ENCODE measurements at places on chromosomes 3 and 15.
A peak's percentile ranks its signal among the peaks of the same experiment; 100 is the strongest.

- peak; percentile 53 for DNase-seq
Observed at GRCh38 chr3:170128977-170129431, 52.5 kb downstream of the PHC3 start.

DNA sequence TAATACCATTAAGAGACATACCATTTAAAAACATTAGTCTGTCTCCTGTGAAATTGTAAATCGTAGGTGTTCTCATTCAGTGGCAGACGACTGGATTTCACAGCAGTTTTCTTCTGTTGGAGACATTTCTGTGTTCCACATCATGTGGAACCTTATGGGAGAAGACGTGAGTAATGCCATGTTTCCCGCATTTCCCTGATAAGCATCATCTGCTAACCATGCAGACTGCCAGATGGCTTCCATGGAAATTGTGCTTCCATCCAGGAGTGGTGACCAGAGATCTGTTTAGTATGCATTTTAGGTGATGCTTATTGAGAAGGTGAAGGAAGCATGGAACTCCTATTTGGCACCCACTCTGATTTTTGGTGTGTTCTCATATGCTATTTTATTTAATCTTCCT lies 28.4 kb upstream of the ST3GAL6 start:
- no peak for DNase-seq

- peak; percentile 96 for DNase-seq
Observed at GRCh38 chr3:177358091-177358976, 161.1 kb upstream of the TBL1XR1 start.

GRCh38 chr15:60758961-60759729 lies 280.2 kb upstream of the ICE2 start:
- no peak for DNase-seq

- DNase-seq: no peak
Observed at GRCh38 chr15:40063563-40064011, 24.6 kb upstream of the SRP14 start.

DNA sequence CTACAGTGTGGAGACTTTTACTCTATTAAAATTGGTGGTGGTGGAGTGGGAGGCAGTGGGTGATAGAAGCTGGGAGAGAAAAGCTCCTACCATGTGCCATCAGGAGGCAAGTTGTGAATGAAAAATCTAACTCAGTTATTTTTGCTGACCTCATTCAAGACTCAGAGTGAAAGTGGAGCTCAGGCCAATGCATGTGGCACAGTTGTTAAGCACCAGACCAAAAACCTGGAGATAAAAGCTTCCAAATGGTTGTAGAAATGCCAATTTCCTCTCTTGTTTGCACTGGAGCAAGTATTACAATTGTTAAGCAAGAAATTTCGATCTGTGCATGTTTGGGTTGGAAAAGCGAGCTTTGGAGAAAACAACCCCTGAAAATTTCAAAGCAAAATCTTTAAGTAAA lies 81.5 kb upstream of the PRICKLE2 start:
- no peak for DNase-seq

DNA sequence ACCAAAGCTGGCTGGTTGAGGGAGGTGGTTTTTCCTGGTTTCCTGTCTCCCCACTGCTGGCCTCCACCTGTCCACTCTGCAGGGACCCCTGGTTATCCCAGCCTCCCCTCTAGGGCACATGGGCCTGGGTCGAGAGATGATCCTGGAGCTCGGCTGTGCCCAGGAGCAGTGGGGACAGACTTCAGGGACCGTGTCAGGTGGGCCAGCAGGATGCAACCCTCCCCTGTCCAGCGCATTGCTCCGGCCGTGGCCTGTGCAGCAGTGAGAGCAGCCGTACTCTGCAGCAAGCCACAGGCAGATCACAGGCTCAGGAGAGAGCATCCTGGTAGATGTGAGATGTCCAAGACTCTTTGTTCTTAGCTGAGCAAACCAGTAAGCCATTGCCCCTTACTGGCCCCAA lies 92.5 kb upstream of the RPL32 start:
- DNase-seq: no peak

DNA sequence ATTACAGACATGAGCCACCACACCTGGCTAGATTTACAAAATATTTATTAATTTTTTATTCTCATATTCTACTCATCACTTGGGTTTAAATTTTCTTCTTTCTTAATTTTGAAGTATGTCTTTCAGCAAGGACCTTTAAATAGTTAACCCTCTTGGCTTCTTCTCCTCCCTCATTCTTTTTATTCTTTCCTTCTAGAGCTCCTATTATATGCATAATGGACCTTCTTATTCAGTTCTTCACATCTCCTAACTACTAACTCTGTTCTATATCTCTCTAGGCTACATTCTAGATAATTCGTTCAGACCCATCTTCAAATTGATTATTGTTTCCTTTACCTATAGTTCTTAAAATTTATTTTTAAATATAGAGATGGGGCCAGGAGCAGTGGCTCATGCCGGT lies 43.2 kb upstream of the MTMR14 start:
- no peak for DNase-seq

DNA sequence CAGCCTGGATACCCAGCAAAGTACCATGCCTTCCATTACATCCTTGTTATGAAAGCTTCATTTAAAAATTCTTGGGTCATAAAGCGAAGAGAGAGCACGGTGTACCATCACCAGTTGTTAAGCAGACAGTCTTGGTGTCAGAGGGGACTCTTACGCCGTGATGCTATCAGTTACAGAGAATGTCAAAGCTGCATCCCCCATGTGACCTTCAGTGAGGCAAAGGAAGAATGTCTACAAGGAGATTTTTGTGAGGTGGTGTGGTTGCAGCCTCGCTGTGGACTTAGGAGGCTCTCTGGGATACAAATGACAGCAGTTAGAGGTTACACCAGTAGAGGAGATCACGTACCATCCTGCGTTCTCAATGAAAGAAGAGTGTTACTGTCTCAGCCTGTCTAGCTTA lies 278.3 kb downstream of the FEZF2 start:
- no peak for DNase-seq

DNA sequence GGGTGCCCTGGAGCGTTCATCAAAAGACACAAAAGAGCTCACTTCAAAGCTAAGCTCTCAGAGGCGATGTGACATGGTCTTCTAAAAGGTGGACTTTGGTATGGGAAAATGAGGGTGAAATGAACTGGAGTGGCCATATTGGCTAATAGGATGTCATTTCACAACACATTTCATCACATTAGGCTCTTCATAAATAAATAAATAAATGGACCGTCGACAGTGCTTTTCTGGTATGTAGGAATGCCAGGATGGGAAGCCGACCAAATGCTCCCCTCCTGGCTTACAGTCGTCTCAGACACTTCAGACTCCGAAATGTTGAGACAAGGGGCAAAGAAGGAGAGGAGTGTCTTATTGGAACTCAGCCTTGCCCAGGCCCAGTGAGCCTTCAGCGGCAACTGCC lies 383.0 kb downstream of the NTRK3 start:
- no peak for DNase-seq

DNA sequence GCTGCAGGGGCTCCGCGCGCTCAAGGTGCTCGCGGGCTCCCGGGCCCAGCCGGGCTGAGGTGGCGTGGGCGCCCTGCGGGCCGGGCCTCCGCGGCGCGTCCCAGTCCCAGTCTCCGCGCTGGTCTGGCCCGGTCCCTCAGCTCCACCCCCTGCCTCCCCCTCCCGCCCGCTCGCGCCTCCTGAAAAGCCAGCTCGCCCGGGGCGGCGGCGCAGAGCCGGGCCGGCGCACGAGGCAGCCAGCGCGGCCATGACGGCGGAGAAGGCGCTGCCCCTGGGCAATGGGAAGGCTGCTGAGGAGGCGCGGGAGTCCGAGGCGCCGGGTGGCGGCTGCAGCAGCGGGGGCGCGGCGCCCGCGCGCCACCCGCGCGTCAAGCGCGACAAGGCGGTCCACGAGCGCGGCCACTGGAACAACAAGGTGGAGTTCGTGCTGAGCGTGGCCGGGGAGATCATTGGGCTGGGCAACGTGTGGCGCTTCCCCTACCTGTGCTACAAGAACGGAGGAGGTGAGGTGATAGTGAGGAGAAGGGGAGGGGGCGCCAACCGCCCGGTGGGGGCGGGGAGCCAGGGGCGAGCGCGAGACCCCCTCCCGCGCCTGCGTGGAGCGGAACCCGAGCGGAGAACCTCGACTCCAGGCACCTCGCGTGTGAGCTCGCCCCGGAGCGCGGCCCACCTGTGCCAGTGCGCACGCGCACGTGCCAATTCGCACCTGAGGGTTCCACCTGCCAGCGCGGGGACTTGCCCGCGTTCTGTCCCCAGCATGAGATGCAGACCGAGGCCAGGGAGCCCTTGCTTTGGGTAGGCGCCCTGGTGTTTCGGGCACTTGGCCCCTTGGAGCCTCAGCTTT lies at the start of gene SLC6A11:
Gene SLC6A11 (plus strand): TSS at position 210 of the 844 bp plus-strand sequence. CDS start 38 bp downstream, at position 248.
- DNase-seq: no peak

DNA sequence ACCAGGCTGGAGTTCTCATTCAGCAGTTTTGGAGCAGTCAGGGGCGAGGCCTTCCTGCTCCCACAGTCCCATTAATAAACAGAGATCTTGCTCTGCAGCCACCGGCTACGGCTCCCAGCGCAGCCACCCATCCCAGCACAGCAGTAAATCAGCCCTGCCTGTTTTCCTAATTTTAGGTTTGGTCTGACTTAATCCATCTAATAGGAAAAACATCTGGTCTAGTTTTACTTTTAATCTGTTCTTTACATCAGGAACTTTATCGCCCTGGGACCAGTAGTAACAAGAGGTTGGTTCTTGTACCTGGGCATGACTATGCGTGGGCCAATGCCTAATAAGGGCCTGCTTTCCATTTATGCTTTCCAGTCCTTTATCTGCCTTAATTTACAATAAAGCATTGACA lies 264.0 kb upstream of the DPH6 start:
- no peak for DNase-seq

GRCh38 chr3:177802151-177802900 lies 605.0 kb upstream of the TBL1XR1 start:
- no peak for DNase-seq

- no peak for DNase-seq
Observed at GRCh38 chr15:90810354-90810753, 58.0 kb upstream of the FURIN start.

- DNase-seq: no peak
Observed at GRCh38 chr3:123327956-123328850, 120.7 kb downstream of the ADCY5 start.

- DNase-seq: peak; percentile 31
Observed at GRCh38 chr3:142940472-142940871, 23.0 kb downstream of the PAQR9 start.

GRCh38 chr3:121414924-121415323 lies 130.9 kb downstream of the POLQ start:
- no peak for DNase-seq

DNA sequence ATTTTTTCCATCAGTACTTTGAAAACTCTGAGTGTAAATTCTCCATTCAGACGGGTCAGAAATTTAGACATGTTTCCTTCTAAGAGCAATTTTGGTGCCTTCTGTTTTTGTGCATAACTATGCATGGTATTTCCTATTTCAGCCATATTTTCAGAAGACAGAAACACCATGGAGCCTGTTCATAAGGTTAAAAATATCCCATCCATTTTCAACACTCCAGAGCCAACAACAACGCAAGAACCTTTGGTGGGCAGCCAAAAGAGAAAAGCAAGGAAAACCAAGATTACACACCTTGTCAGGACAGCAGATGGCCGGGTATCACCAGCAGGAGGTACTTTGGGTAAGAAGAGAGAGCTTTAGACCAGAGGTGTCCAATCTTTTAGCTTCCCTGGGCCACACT lies 275.6 kb downstream of the BBX start:
- DNase-seq: no peak

- peak; percentile 87 for DNase-seq
Observed at GRCh38 chr15:52104532-52105004, 8.0 kb downstream of the BCL2L10 start.

DNA sequence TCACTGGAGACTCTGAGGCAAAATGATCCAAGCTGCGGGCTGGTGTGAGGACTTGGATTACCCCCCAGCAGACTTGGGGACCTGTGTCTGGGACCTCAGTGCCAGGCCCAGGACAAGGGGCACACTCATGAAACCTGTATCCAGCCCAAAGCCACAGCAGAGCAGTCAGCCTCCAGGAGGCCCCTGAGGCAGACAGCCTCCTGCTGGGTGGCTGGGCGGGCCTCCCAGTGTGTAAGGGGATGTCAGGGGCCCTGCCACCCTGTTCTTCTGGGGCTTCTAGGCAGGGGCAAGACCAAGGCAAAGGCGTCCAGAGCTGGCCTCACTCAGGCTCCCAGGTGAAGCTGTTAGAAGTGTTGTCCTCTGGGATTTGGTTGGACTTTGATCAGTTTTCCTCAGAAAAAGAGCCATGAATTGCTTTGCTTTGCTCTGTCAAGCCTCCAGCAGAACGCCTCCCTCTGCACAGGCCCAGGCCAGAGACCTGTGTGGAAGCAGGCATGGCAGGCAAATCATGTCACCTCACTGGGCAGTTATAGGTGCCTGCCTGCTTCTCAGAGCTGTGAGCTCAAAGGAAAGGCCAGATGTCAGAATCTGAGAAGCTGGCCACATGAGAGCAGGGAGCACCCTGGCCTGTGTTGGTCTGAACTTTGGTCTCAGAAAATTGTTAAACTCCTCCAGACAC lies 77.4 kb downstream of the SMAD6 start:
- no peak for DNase-seq

- DNase-seq: no peak
Observed at GRCh38 chr3:37475435-37475834, 301.1 kb upstream of the LRRFIP2 start.

- peak; percentile 14 for DNase-seq
Observed at GRCh38 chr3:186067360-186068242, 41.3 kb downstream of the ETV5 start.

DNA sequence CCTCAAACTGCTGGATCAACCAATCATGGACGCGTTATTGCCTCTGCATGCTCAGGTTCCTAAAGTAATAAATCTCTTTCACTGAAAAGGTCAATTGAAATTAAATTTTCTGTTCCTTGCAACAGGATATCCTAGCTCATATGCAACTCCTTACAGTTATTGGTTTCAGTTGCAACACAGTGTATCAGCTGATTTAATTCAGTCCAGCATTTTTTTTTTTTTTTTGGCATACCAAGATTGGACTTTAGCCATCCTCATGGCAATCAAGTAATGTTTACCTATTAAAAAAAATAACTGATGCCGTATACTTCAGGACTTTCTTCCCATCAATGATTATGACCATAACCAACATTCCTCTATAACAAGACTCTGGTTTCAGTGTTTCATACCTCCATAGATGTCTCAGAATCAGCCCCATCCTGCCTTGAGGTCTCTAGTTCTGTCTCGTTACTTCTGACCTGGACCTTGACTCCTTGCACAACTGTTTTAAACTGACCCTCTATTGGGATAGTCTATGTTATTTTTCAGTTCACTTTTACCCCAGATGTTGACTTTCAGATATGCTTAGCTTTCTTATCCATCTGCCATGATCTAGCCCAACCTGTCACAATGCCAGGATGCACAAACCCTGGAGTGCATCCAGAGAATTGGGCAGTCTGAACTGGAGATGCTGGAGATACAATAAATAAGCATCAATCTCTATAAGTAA lies 265.0 kb upstream of the GADL1 start:
- DNase-seq: no peak
